ENCODE measurements at places on chromosomes 5 and 9. TPM values are rescaled to one million over a fixed set of nuclear protein-coding genes. Genes with fewer than 3 reads are reported as not detected.

RAPGEF6 gene
- 8.7 TPM for total RNA-seq

ALDH7A1 gene
- 52.1 TPM for total RNA-seq

SPRY4 gene
- total RNA-seq: 12.7 TPM

RANBP17 gene
- total RNA-seq: 3.5 TPM

GFI1B gene
- total RNA-seq: not detected

GRXCR2 gene
- not detected for total RNA-seq

OR2S2 gene
- total RNA-seq: not detected

MCIDAS gene
- total RNA-seq: not detected

ANKRD18B gene
- total RNA-seq: 10.9 TPM

MAP1B gene
- total RNA-seq: 2.2 TPM

CPEB4 gene
- 16.2 TPM for total RNA-seq

ARID3C gene
- total RNA-seq: not detected

DEPDC1B gene
- total RNA-seq: 20.7 TPM
